ENCODE measurements at places on chromosomes 6 and 20. TPM values are rescaled to one million over a fixed set of nuclear protein-coding genes. Genes with fewer than 3 reads are reported as not detected.

Gene TGM3
- not detected for total RNA-seq

Gene SALL4
- 0.13 TPM for total RNA-seq

GRCh38 chr6:106979435-106979884 lies 4.9 kb upstream of the CD24 start:
- peak; percentile 67 for DNase-seq

GRCh38 chr6:142784344-142784743 lies 160.6 kb downstream of the HIVEP2 start:
- DNase-seq, result no peak

Gene KCNK15
- not detected for total RNA-seq

Gene CCM2L
- not detected for total RNA-seq

GRCh38 chr6:45696738-45697137 lies 318.9 kb downstream of the CLIC5 start:
- DNase-seq, result no peak

DNA sequence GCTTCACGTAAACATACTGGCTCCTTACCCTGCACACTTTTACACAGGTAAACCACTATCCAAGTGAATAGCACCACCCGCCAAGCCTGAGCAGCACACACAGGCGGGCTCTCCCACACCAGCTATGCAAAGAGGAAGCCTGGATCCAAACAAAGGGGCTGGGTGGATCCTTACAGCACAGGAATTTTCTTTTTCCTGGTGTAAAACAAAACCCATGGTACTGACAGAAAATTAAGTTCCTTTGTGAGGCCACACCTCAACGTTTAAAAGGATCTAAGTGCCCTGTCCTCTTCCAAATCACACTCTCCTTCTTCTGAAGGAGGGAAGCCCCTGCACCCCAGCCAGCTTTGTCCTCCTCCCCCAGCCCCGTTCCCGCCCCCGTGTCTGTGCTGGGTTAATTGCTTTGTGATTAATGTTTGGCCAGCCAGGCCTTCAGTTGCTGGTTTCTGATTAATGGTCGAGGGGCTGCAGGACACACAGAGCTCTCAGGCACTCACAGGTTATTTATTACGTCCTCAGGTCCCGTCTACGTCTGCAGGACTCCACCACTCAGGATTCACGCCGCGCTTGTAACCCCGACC lies 6.1 kb downstream of the DACT2 start:
- DNase-seq, result no peak

Gene ADGRB3
- total RNA-seq, result not detected

GRCh38 chr6:160188773-160189172 lies 67.2 kb downstream of the SLC22A1 start:
- DNase-seq, result no peak

Gene DEFB126
- total RNA-seq, result not detected

Gene HSF2
- total RNA-seq, result 34.5 TPM

Gene RNF182
- 0.49 TPM for total RNA-seq

Gene BPIFB4
- not detected for total RNA-seq

DNA sequence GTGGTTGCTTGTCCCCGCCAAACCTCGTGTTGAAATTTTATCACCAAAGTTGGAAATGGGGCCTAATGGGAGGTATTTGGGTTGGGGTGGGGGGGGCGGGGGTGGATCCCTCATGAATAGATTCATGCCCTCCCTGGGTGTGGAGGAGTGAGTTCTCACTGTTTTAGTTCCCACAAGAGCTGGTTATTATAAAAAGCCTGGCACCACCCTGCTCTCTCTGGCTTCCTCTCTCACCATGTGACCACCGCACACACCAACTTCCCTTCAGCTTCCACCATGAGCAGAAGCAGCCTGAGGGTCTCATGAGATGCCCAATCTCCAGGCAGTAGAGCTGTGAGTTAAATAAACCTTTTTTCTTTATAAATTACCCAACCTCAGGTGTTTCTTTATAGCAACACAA lies 111.3 kb downstream of the PRDM1 start:
- peak; percentile 5 for DNase-seq

DNA sequence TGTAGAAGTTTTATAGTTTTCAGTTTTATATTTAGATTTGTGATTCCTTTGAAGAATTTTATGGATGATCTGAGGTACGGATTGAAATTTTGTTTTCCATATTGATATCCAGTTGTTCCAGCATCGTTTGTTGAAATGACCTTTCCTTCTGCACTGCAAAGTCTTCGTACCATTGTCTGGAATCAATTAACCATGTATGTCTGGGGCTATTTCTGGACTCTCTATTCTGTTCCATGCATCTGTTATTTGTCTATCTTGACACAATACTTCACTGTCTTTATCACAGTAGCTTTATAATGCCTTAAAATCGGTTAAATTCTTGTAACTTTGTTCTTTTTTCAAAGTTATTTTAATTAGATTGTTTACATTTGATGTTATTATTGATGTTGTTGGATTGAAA lies 154.9 kb downstream of the FARS2 start:
- no peak for DNase-seq

GRCh38 chr6:9233686-9234085 lies 798.3 kb upstream of the SLC35B3 start:
- DNase-seq, result no peak

GRCh38 chr6:111740506-111740905 lies 132.7 kb downstream of the FYN start:
- no peak for DNase-seq

- DNase-seq, result no peak
Observed at GRCh38 chr6:120681204-120681603, 653.1 kb downstream of the TBC1D32 start.

Gene DDX43
- 2.7 TPM for total RNA-seq
